ENCODE measurements at places on chromosomes 6 and 20. TPM values are rescaled to one million over a fixed set of nuclear protein-coding genes. Genes with fewer than 3 reads are reported as not detected.

The TPMT gene
- 1.9 TPM for polyA plus RNA-seq

DNA sequence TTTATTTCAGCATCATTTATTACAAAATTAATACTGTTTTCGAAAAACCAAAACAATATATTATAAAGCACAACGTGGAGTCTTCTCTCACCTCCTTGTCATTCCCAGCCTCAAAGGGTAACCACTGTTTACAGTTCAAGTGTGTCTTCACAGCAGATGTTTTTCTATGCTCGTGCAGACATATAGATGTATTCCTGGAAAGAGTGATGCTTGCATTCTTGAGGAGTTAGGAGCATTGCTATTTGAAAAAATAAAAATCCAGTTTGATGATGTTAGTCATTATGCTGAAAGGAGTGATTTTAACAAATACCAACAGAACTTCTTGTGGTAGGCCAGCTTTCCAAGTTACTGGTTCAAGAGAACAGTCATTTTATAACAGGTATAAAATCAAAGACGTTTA lies 234.9 kb downstream of the BCKDHB start:
- DNase-seq: no peak

GRCh38 chr6:86937219-86938079 lies at the start of gene HTR1E:
Gene HTR1E, plus strand, starts transcription at chr6:86937528. Its CDS starts 77,807 bp downstream, at chr6:87015335.
- peak; percentile 27 for DNase-seq

The ABT1 gene
- polyA plus RNA-seq: 16.9 TPM

The SIRPD gene
- polyA plus RNA-seq: not detected

DNA sequence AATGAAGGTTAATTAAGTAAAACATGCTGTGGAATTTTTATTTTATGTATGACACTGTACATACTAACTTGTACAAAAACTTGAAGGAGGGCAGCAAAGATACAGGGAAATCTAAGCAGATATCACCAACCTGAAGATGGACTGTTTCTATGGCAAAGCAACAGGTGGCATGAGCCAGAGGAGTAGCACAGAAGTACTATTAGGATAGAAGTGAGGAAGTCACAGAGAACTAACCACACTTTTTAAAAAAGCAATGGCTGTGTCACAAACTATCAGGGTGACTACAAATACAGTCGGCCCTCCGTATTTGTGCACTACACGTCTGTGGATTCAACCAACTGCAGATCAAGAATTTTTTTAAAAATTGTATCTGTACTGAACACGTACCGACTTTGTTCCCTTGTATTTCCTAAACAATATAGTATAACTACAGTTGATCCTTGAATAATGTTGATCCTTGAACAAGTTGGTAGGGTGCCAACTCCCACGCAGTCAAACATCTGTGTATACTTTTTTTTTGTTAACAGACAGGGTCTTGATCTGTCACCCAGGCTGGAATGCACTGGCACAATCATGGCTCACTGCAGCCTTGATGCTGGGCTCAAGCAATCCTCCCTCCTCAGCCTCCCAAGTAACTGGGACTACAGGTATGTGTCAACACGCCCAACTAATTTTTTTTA lies 61.0 kb downstream of the NUDT3 start:
- no peak for DNase-seq

DNA sequence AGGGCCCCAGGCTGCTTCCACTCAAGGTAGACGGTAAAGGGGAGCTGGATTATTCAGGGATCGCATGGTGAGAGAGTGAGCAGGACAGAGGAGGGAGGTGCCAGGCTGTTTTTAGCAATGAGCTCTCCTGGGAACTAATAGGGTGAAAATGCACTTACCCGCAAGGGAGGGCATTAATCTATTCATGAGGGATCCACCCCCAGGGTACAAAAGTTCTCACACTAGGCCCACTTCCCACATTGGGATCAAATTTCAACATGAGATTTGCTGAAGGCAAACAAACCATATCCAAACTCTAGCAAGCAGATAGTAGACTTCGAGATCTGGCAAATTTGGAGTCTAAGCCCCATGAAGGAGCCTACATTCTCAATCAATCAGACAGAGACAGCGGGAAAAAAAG lies 408.6 kb downstream of the RNF144B start:
- no peak for DNase-seq

All from B cell (primary cell).